Activated T-cell treated with anti-CD3 and anti-CD28 coated beads for 4 hours (primary cell): ENCODE measurements at places on chromosomes 4 and X.
A peak's percentile ranks its signal among the peaks of the same experiment; 100 is the strongest.

GRCh38 chr4:2798399-2799223, 5.7 kb downstream of the SH3BP2 start:
- no peak for DNase-seq

DNA sequence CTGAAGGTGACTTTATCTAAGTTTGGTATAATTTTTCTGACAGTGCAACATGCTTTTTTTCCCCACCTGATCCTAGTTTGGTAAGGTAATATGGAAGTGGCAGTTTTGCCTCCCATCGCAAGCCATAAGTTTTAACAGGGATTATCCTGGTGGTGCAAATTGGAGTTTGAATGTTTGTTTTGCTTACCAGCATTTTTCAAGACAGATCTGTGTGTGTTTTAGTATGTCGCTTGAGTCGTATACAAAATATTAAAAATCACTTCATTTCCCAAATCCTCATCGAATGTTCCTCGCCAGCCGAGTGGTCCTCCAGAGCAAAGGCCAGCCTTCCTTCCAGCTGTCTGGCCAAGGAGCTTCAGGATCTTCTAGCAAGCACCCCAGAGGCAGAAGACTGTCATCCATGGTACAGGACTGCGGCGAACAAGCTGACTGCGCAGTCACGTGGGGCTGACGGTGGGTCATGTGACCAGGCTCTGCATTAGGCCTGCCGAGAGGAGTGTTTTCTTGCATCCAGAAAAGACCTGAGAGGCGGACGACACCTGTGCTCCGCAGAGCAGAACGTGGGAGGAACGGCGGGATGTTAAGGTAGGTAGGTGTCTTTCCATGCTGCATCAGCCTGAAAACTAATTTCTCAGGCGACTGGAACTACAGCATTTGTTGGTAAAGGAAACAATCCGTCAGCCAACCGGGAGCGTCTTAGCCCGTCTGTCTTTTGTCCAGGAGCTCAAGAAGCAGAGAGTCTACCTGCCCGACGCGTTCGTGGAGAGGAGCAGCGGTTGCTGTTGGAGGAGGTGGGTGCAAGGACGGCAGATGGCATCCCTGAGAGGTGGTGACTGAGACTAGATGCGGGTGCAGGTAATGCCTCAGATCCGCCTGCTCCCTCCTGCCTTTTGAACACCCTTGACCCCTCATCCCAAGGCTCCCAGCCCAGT, at the start of gene GPRASP3:
Gene GPRASP3, plus strand, starts transcription at position 507 of the 932 bp plus-strand sequence. CDS start 28,253 bp downstream, outside the sequence.
- DNase-seq = peak; percentile 36

DNA sequence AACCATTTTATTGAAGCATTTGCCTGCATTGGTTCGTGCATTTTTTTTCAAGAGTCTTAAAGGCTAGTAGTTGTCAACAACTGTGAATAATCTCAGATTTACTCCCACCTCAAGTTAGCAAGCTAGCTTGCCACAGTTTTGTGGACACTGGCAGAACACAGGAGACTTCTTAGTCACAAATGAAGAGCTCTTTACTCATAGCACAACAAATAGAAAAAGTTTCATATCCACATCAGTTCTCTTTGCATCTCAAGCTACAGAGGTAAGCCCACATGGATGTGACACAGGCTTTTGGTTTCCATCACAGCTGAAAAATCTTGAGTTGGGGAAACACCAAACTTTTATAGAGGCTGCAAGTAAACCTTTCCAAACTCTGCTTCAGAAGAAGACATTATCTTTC, 2315.7 kb upstream of the TENM3 start:
- DNase-seq = no peak

DNA sequence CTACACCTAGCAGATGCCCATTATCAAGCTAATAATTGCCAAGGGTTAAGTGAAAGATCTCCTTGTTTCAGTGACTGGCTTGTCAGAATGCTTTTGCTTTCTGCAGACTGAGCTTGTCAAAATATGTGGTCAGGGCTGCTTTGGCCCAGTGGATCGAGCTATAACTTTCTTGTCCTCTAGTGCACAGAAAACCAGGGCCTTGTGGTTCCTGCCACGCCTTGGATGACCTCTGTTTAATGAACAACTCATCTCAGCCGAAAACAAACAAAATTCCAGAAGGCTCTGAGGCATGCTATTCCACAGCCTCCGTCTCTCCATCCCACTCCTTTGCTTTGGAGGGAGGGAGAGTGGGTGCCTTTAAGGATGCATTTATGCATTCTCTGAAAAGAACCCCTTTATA, 11.3 kb downstream of the EVC start:
- DNase-seq = no peak

DNA sequence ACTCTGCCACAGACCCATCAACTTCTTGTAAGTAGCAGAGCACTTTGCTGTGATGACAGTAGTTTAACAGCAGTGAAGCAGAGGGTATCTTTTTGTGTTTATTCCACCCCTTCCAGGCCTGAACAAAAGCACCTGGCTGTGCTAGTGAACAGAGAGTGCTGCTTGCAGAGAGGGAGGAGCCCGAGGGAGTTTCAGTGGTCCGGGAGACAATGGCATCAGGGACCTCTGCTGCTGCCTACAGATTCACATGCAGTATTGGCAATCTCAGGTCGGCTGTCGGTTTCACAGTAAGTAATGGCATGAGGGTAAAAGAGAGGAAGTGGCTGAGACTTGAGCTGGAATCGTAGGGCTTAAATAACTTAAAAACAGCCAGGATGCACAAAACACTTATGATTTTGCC, 755.8 kb downstream of the RPA4 start:
- DNase-seq = no peak

DNA sequence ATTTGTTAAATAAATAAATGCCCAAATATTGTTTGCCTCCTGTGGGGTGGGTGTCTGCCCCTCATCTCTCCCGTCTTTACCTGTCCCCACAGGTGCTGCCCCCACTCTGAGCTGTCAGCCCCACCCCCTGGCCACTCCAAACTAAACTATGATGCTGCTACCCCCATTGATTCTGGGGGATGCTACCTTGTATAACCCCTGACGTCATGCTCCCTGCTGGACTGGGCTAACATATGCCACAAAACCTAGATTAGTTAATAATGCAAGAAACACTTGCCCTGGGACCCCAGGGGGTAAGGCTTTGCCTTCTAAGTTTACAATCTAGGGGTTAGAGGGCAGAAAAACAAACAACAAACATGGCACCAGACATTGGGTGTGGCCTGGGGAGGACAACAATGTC, 58.6 kb downstream of the MSX1 start:
- DNase-seq = no peak

DNA sequence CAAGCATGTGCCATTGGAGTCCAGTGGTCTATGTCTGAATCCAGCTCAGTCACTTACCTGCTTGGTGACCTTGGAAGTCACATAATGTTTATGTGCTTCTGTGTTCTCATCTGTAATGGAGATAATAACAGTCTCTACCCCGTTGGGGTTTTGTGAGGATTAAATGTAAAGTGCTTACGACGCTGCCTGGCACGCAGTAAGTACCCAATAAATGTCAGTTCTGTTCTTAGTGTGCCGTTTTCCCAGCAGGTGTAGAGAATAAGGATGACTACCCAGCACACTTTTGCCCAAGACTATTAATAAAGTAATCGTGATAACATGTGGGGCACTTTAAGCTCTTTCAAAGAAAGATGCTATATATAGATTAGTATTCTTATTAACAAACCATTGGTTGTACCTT, 56.7 kb downstream of the MTM1 start:
- DNase-seq = no peak

DNA sequence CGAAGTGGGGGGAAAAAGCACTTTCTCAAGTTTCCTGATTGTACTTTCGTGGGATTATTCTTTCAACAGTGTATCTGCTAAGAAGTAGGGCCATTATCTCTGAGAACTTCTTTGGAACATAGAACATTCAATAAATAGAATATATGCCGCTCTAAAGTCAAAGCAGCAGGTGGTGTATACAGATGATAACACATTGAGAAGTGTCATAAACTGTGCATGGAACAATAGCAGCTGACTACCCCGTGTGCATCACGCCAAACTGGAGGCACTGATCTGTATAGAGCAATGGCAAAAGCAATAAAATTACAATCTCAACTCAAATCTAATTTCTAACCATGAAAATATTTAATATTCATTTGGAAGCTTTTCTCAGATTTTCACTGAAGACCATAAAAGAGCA, 175.3 kb downstream of the DCTD start:
- DNase-seq = no peak

GRCh38 chrX:80812176-80812575, 2.5 kb upstream of the BRWD3 start:
- no peak for DNase-seq

- no peak for DNase-seq
Measured at GRCh38 chr4:151321586-151321985, 3.8 kb downstream of the SH3D19 start.
